Glomerular endothelial cell (primary cell): ENCODE measurements at places on chromosomes 4 and X. TPM values are rescaled to one million over a fixed set of nuclear protein-coding genes. Genes with fewer than 3 reads are reported as not detected.

DRD5 gene
- total RNA-seq = not detected in 2 replicates

RADX gene
- total RNA-seq = 1.1 TPM in 1 of 2 replicates, not detected in the other

UGT8 gene
- 0.53 and 4.3 TPM in 2 replicates for total RNA-seq

SERTM2 gene
- not detected in 2 replicates for total RNA-seq

TSPAN6 gene
- 32.5 and 34.1 TPM in 2 replicates for total RNA-seq

RASL11B gene
- total RNA-seq = 0.58 TPM in 1 of 2 replicates, not detected in the other

CXCL8 gene
- 322 and 354 TPM in 2 replicates for total RNA-seq

AFF2 gene
- total RNA-seq = 0.06 and 0.24 TPM in 2 replicates

PDS5A gene
- total RNA-seq = 53.5 and 71.8 TPM in 2 replicates

MGAT4D gene
- not detected in 2 replicates for total RNA-seq

TBC1D9 gene
- total RNA-seq = 62.1 and 72.3 TPM in 2 replicates

ADH1C gene
- not detected in 2 replicates for total RNA-seq

STS gene
- 8.9 and 11.9 TPM in 2 replicates for total RNA-seq

DRP2 gene
- 0.93 and 1.3 TPM in 2 replicates for total RNA-seq

RNF212 gene
- 0.29 and 4.9 TPM in 2 replicates for total RNA-seq

SLC16A2 gene
- 1.9 and 2.8 TPM in 2 replicates for total RNA-seq

SERPINA7 gene
- not detected in 2 replicates for total RNA-seq
